ENCODE measurements at places on chromosomes 1 and 21.

- peak; percentile 30 for DNase-seq
These were observed 45.0 kb downstream of the NEK2 start for GRCh38 chr1:211630236-211631081.

DNA sequence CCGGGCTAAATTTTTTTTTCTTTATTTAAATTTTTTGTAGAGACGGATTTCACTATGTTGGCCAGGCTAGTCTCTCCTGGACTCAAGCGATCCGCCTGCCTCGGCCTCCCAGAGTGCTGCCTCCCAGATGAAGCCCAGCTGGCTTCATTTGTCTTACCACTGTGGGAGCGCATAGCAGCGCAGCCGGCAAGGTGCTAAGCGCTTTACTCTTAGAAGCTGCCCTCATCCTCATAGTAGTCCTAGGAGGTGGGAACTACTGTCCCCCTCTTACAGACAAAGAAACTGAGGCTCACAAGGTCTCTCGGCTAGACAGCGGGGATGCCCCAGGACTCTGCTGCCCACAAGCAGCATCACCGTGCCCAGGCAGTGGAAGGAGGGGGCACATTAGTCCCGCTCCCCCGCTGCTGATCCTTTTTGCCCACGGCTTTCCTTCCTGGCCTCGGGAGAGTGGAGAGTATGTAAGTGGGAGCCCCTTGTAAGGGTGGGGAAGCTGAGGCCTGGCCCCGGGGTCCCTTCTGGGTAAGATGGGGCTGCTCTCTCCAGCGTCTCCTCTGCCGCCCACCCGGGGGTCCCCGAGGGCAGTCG lies 726 bp downstream of the TMEM54 start:
- DNase-seq = no peak

DNA sequence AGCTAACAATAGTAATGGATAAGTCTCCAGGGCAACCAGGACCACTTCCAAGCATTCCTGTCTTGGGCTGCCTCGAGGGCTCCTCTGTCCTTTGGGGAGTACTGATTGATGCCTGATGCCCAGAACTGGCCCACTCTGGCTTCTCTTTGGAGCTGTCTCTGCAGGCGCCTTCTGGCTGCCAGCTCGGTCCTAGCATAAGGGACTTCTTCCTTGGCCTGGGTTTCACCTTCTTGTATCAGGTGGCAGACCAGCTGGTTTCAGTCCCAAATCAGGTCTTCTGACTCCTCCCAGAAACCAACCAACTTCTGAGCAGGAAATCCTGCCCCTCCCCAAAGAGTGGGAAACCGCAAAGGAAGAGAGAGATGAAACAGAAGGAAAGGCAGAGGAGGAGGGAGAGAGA lies 10.6 kb downstream of the G0S2 start:
- DNase-seq = no peak

GRCh38 chr1:218754477-218754876 lies 409.3 kb downstream of the TGFB2 start:
- DNase-seq = no peak

All from fibroblast of the aortic adventitia (primary cell).